Hematopoietic multipotent progenitor cell treated with erythropoietin and hydrocortisone succinate and interleukin-3 and kit ligand, for 15 days (in vitro differentiated cells): ENCODE measurements at places on chromosomes 16 and 17.
A peak's percentile ranks its signal among the peaks of the same experiment; 100 is the strongest.

DNA sequence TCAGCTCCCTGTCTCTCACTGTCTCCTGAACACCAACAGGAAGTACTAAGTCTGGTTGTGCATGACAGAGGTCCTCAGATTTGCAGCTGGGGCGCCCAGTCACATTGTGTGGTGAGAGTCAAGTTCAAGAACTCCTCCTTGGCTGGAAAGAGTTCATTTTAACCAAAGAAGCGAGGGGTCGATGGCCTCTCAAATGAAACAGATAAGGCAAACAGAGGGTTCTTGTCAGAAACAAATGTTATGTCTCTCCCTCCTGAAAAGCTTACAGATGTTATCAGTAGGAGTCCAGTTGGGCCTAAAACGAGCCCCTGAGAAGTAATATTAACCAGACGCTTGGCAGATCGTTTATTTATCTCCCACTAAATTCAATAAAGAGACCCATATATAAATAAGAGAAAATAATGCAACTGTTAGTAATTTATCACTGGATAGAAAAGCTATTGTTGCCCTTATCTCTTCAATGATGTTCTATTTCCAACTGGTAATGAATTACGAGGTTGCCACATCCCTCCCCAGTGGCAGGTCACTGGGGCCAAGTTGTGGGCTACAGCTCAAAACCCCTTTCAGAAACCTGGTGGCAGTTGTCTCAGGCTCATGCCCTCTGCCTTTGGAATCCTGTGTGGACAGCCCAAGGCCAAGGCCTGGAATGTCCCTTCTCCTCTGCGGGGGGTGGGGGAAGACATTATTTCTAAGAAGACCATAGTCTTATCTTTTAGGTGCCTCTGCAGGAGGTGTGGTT is 307.5 kb upstream of the DYNLRB2 start:
- DNase-seq, result no peak

GRCh38 chr17:17054636-17055035 is 12.4 kb downstream of the MPRIP start:
- DNase-seq, result no peak

GRCh38 chr16:81497690-81498089 is 53.1 kb downstream of the CMIP start:
- DNase-seq, result peak; percentile 16

- DNase-seq, result no peak
Measured at GRCh38 chr16:71995038-71995437, 5.2 kb downstream of the PKD1L3 start.

DNA sequence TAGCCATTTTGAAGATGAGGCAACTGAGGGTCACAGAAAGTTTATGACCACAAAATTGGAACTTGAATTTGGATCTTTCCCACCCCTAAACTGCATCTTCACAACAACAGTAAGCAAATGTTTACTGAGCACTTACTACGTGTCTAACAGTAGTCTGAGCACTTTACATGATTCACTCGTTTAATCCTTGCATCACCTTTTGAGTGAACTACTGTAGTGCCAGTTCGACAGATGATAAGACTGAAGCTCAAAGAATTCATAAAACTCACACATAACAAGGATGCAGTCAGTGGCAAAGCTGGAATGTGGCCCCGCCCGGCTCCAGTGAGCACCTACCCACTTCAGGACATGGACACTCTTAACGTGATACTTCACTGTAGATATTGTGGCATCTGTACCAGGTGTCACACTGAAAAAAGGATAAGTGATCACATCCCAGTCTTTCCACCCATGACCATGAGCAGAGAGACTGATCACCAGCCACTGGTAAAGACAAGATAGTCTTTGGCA is 36.0 kb upstream of the HLF start:
- no peak for DNase-seq

- no peak for DNase-seq
Measured at GRCh38 chr17:50213026-50214022, 11.9 kb upstream of the COL1A1 start.

- no peak for DNase-seq
Measured at GRCh38 chr17:43665084-43665936, 3.6 kb upstream of the MEOX1 start.

DNA sequence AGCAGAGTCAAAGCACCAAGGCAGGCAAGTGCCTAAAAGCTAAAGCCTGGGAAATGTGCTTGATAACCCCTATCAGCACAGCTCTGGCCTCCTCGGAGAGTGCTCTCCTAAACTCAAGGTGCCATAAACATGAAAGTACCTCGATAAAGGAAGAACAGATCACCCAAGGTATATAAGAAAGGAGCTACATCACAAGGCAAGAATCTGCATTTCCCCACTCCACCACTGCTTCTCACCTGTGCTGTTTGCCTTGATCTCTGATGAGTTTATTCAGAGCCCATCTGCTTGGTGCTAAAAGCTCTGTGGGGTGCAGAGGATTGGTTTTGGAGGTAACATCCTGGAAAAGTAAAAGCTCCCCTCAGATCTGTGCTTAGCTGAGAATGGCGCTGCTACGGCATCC is 449.5 kb upstream of the CDH5 start:
- DNase-seq, result no peak

DNA sequence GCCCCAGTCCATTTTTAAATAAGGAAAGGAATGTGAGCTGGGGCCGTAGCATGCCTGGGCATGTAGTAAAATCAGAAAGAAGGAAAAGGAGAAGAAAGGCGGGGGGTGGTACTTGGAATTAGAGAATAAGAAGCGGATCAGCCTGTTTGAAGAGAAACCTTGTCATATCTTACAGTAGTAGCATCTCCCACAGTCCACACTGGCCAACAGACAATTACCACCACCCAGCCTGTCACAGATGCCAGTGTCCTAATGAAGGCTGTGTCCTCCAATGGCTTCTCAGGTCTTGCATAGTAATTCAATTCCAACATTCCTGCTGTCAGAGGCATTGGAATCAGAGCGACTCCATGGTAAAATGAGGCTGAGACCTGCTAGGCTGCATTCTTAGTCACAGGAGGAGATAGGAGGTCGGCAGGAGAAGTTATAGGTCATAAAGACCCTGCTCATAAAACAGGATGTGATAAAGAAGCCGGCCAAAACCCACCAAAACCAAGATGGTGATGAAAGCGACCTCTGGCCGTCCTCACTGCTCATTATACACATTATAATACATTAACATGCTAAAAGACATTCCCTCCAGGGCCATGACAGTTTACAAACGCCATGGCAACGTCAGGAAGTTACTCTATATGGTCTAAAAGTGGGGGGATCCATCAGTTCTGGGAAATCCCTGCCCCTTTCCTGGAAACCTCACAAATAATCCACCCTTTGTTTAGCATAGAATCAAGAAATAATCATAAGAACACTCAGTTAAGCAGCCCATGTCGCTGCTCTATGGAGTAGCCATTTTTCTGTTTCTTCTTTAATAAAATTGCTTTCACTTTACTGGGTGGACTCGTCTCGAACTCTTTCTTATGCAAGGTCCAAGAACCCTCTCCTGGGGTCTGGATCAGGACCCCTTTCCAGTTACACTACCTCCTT is 9.6 kb upstream of the AKAP10 start:
- no peak for DNase-seq

- DNase-seq, result no peak
Measured at GRCh38 chr16:30966033-30966619, 8.6 kb downstream of the SETD1A start.

- no peak for DNase-seq
Measured at GRCh38 chr16:53052519-53053501, at the start of gene CHD9NB. Gene CHD9NB, minus strand, starts transcription at chr16:53052897. Its CDS starts 8,739 bp downstream, at chr16:53044158.

DNA sequence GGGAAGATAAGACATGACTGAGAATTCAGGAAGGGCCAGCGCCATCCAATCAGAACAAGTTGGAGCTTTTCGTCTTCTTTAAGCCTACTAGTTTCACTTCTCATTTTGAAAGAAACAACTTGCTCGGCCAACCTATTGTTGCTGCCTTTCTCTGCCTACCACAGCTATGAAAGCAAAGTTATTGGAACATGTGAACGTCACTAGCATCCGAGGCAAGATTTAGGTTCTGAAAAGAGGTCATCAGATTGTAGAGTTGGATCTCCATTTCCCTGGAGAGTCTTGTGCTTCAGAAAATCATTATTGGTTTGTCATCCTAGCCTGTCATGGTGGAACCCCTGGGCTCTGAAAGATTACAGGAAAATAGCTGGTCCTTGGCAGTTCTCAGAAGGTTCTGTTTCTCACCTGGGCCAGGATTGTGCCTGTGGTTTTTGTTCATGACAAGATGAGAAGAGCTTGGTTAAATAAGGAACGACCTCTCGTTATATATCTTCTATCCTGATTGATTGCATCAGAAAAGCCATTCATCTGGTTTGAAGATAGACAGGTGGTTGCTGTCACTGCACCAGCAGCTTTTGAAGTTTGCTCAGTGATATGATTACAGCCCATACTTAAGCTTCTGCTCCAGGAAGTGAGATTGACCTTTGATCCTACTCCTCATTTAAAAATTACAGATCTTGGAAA is 25.3 kb downstream of the CDH13 start:
- no peak for DNase-seq

DNA sequence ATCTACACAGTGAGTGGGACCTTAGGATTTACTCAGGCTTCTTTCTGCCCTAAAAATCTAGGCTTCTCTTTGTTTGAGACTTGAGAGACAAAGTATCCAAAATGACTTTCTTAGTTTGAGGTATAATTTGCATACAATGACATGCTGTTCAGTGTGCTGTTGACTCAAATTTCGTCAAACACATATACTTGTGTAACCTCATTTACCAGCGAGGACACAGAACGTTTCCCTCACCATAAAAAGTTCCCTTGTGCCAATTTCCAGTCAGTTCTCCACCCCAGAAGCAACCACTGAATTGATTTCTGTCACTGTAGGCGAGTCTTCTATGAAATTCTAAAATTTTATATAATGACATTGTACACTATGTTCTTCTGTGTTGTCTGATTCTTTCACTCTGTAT is 68.0 kb upstream of the MAF start:
- no peak for DNase-seq

DNA sequence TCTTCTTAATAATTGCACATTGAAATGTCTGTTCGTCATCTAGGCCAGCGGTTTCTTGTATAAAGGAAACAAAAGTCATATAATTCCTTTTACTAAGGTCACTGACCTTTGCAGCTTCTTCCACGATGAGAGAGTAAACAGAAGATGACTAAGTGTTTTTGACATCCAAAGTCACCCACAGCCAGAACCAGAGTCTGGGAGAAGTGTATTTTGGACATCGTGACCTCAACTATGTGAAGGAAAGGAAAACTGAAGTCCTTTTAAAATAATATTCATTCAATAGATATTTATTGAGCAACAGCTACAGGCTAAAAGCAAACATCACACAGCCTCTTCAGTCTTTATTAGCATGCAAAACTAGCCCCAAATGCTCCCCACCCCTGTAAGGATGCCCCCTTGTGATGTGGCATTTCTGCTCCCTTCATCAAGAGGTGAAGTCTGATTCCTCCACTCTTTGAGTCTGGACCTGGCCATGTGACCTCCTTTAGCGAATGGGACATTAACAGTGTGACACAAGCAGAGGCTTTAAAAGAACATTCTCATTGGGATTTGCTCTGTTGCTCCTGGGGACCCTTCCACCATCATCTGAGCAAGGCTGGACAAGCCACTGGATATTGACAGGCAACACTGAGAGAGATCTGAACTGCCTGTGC is 8.1 kb upstream of the PMP22 start:
- DNase-seq, result no peak

- no peak for DNase-seq
Measured at GRCh38 chr17:78596871-78597764, 19.9 kb upstream of the DNAH17 start.

DNA sequence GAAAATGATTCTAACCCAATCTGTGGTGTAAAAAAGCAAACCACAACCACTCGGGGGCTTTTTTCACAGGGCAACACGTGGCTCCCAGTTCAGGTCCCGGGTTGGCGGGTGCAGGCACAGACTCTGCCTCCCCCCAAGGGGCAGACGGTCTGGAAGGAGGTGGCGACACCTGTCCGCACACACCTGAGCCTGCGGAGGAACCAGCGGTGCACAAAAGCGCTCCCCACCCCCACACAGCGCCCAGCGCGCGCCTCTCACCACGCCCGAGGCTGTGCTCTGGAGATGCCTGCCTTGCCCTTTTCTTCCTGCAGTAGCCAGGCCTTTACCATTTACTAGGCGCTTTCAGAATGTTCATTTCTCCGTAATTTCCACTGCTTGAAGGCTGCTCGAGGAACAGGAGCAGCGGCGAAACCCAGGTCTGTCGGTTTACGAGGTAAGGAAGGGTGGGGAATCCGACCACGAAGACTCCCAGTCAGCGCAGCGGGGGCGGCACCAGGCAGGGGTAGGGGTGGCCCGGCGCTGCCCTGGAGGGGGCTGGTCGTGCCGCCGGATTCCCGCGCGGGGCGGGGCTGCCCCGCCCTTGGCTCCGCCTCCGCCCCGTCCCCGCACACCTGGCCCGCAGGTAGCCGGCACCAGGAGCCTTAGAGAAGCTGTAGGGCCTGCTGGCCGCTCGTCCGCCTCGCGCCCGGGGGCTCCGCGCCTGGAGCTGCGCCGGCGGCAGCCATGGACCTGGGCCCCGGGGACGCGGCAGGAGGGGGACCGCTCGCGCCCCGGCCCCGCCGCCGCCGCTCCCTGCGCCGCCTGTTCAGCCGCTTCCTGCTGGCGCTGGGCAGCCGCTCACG is at the start of gene USP43:
Gene USP43 (plus strand): TSS at position 608 of the 842 bp plus-strand sequence. CDS start 116 bp downstream, at position 724.
- no peak for DNase-seq

DNA sequence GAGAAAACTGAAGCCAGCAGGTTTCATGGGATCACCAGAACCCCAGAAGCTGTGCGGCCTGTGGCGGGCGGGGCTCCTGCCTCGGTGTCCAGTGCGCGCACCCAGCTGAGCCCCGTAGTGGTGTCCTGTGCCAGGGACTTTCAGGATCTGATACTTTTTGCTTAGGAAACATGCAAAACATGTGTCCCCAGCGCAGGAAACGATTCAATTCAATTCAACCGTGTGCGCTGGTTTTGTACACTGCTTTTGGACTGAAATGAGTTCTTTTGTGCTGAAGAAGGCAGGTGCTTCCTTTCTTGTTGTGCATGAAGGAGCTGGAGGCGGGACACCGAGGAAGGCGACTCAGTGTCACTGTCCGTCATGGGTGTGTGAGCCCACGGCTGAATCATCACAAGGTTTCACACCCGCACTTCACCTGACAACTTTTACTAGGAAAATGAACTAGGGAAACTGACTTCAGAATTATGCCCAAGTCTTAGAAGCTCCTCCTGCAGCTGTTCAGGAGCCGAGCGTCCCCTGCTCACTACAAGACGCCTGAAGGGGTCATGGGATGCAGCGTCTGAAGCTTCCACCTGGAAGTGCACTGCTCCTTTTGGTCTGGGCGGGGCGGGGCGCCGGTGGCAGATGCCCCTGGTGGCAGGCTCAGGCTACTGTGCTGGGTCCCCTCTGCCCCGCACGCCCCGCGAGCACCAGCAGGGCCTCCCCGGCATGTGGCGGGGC is 31.4 kb upstream of the ZNF750 start:
- no peak for DNase-seq

GRCh38 chr16:56673921-56674320 is 4.3 kb downstream of the MT1H start:
- DNase-seq, result no peak

DNA sequence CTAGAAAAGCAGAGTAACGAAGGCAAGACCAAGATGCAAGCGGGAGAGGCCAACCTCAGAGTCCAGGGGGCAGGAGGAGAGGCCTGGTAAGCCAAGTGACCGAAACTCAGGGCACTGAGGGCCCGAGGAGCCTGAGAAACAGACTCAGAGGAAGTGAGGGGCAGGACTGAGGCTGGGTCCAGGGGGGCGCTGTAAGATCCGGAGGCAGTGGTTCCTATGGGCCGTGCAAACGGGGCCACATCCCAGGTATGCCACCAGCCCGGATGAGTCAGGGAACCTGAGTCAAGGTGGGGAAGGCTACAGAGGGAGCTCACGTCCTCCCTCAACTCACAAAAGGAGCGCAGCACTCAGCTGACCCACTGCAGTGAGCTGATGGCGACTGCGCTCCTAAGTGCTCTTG is 8.3 kb downstream of the ZDHHC7 start:
- DNase-seq, result no peak
